ENCODE measurements at places on chromosomes 4 and X.

DNA sequence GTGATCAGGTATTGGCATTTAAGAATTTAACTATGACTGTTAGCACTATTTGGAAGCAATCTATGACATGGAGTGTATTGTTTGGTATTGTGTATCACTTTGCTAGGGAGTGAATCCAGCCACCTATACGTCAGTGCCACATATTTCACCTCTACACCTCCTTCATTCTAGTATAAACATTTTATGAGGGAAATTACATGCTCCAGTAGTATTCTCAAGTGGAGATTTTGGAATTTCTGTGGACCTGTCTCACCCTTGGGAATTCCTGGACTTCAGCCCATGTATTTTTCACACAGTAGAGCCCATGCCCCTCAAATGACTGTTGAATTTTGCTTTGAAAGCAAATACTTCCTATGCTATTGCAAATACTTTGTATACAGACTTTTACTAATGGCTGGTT lies 11.3 kb downstream of the BST1 start:
- DNase-seq = no peak

DNA sequence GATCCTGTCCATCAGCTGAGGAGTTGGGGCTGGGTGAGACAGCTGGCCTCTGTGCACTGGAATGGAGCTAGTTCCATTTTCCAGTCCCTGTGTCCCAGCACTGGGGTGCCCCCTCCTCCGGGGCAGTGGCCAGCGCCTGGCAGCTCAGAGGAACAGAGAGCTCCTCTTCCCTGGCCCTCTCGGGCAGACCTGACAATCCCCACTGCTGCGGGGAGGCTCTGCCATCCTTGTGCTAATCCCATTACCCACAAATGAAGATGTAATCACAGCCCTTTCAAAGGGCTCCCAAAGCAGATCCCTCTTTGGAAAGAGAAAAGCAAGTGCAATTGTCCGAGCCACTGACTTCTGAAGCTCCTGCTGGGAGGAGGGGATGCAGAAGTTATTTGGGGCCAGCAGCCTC lies 75.1 kb upstream of the MSX1 start:
- no peak for DNase-seq

DNA sequence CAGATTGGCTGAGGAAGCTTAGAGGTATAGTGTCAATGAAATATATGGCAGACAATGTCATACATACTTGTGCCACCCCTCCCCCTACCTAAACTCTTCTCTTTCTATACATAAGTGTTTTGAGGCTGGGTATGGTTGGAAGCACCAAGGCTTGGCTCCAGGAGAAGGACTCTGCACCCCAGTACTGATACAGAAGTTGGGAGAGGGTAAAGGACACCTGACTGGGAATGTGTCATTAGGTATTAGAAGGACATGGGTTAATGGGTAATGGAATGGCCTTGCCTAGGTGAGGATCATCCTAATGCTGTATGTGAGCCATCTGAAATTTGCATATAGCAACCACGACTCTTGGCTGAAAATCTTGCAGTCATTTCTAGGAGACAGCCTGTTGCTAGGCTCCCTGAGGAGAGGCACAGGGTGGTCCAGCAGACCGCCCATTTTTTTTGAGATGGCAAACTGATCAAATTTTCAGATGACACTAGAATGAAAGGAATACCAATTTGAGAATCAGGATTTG lies 26.8 kb upstream of the AP1S2 start:
- no peak for DNase-seq

DNA sequence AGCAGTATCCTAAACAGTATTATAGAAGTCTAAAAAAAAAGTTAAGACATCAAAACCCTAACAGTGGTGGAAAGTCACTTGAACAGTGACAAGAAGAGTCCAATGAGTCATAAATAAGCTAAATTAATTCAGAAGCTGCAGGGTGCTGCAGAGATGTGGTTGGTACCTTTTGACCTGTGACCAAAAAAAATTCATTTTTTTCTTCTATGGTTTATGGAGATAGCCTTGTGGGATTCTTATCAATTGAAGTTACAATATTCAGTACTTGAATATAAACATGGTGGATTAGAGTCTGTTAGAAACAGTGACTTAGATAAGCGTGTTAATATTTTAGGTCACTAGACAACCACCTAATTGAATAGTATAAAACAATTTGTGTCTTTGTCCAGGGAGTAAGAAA lies 35.4 kb downstream of the CCSER1 start:
- no peak for DNase-seq

GRCh38 chr4:63921561-63921960 lies 487.7 kb downstream of the TECRL start:
- no peak for DNase-seq

DNA sequence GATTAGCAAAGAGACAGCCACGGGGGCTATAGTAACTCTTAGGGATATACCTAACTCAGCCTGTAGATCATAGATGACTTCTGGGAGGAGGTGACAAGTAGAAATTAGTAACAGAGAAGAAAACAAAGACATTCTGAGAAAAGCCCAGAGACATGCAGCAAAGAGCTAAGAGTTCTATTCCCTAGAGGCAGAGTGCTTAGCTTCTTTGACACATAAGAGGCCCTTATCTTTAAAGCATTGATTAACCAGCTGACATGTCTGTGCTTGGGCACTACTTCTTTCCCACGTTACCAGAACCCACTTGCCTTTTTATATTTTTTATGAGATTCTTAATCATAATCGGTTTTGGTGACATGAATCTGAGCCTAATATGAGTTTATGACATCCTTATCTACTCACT lies 179.5 kb downstream of the GABRB1 start:
- no peak for DNase-seq

DNA sequence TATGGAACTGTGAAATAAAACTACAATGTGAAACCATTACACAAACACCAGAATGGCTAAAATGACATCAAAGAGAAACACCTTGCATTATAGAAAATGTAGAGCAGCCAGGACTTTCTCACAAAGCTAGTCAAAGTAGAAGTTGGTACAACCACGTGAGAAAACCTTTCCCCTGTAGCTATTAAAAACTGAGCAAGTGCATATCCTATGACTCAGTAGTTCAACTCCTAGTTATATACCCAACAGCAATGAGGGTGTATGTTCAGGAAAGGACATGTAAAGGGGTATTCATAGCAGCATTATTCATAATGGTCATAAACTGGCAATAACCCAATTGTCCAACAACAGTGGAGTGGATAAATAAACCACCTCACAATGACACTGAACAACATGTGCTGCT lies 177.5 kb upstream of the NUDT10 start:
- DNase-seq = no peak

DNA sequence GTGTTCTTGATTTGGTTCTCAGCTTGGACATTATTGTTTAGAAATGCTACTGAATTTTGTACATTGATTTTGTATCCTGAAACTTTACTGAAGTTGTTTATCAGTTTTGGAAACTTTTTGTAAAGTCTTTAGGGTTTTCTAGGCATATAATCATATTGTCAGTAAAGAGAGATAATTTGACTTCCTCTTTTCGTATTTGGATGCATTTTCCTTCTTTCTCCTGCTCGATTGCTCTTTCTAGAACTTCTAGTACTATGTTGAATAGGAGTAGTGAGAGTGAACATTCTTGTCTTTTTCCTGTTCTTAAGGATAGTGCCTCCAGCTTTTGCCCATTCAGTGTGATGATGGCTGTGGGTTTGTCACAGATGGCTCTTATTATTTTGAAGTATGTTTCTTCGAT lies 24.1 kb downstream of the TMPRSS11A start:
- no peak for DNase-seq

- no peak for DNase-seq
Measured at GRCh38 chr4:77636902-77637301, 31.3 kb downstream of the CXCL13 start.

- no peak for DNase-seq
Measured at GRCh38 chrX:14673236-14673635, 143.9 kb downstream of the GLRA2 start.

DNA sequence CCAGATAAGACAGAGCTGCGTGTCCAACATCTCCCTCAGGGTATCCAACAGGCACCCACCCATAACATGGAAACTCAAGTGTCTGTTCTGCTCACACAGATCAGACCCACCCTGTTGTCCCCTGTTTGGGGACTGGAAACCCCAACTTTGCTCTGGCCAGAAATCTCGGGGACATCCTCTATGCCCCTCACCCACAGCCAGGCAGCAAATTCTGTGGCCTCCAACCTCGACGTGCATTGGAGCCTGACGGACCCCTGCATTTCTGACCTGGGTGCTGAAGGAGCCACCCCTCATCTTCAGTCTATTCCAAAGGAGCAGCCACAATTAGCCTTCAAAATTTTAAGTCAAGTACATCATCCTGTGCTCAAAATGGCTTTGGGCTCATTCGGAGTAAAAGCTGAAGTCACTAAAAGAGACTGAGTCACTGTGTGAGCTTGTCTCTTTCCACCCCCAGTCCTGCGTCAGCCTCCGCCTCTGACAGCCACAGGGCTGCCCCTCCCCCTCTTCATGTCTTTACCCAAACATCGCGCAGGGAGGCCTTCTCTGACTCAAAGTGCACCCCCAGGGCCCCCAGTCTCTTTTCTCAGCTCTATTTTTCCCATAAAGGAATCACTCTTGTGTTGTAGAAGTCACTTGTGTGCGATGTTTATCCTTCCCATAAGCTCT lies 24.4 kb upstream of the PDE6B start:
- no peak for DNase-seq

DNA sequence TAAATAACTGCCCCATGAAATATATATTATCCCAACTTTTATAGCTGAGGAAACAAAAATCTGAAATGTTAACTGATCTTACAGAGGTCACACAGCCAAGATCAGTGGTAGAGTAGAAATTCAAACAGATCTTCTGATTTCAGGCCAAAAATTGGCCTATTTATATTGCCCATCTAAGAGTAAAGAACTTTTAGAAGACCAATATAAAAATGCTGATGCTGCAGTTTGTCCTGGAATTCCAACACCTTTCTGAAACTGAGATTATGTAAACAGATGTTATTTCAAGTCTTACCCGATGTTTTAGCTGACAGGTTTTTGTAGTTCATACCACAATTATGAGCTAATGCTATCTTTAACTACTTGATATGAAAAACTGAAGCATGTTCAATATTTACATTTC lies 51.1 kb downstream of the SPANXN3 start:
- no peak for DNase-seq

DNA sequence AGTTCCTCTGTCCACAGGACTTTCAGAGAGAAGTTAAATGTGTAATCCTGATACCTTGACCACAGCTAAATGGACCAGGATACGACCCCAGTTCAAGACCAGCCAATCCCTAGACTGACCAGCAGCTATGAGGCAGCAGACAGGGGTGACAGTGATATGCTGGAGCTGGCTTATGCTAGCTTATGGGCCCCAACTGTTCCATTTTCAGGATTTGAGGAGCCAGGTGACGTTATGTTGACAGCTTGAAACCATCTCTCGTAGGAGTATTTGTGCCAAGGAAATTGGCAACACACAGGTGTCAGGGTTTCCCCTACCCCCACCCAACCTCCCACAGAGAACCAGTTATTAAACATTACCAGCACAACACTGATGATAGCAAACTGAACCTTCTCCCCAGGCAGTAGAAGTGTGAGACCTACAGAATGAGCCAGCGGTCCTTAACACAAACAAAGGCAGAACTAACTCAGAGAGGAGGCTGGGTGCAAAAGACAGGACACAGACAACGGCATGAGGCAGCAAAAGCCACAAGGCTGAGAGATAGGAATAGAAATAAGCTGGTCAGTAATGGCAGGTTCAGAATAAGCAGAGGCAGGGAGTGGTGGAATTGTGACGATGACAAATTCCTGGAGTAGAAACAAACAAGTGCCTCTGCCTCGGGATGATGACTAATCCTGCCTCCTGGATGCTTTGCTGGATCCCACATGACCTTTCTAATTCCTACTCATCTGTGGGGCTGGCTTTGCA lies 85.6 kb upstream of the CPEB2 start:
- DNase-seq = no peak

DNA sequence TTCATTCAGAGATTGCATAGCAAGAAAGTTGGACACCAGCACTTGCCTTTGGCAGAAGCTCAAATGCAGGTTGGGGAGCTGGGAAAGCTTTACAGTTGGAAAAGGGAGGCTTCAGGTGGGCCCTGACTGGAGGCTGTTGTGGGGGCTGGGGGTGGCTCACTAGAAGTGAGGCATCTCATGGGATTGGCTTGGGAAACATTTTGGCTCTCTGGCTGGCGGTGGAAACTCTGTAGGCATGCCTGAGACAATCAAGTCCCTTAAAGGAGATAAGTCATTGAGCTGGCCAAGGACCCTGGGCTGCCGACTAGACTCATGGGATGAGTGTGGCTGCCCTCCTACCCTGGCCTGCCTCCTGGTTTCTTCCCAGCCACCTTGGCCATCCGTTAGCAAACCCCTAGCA lies 31.4 kb upstream of the STS start:
- DNase-seq = no peak

GRCh38 chr4:87055311-87055710 lies 120.5 kb downstream of the AFF1 start:
- no peak for DNase-seq

GRCh38 chrX:54808109-54808604 lies 612 bp downstream of the MAGED2 start:
- no peak for DNase-seq

- DNase-seq = no peak
Measured at GRCh38 chr4:104591510-104591911, 96.8 kb upstream of the CXXC4 start.

- no peak for DNase-seq
Measured at GRCh38 chr4:159483782-159484741, 381.2 kb downstream of the RAPGEF2 start.

DNA sequence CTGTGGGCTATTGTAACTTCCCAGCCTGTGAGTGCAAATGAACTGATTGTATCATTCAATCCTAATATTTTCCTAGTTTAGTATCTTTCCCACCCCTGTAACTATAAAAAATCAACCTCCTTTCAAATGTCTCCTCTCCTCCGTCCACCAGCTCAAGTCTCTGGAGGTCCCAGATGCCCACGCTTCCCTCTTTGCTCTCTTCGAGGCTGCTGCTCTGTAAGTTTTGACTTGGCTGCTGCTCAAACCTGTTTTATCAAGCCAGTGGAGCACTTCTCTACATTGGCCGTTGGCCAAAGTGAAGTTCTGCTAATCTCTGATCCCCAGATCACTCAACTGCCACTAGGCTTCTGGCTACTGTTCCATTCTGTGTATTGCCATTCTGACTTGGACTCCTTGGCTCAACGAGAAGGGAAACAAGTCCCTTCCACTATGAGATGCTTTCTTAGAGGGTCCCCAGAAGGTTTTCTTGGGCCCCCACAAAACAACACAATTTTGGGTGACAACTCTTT lies 60.7 kb upstream of the RAPGEF2 start:
- DNase-seq = no peak

DNA sequence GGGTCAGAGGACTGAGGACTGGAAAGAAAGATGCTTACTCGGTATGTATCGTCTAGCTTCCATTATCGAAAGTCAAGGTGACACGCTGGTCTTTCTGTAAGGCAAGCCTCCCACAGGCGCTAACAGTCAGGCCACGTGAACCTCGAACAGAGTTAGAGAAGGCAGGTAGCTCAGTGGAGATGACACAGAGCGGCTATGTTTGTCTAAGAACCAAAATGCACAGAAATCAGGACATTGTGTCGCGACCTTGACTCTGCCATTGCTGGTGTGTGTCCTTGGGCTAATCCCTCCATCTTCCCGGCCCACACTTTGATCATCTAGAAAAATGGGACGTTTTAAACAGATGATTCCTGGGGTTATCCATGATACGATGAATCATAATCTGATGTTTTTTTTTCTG lies 40.3 kb downstream of the IRF2 start:
- DNase-seq = no peak
